ENCODE measurements at places on chromosomes 16 and 17. TPM values are rescaled to one million over a fixed set of nuclear protein-coding genes. Genes with fewer than 3 reads are reported as not detected.

LHX1 gene
- not detected for total RNA-seq

SUPT4H1 gene
- total RNA-seq: 76.9 TPM

GINS2 gene
- total RNA-seq: 60.7 TPM

MSLN gene
- not detected for total RNA-seq

CCL11 gene
- total RNA-seq: not detected

TBC1D3I gene
- 0.19 TPM for total RNA-seq

FUS gene
- total RNA-seq: 435 TPM

RHBDF2 gene
- 13.3 TPM for total RNA-seq

WNT3 gene
- total RNA-seq: not detected

DRC3 gene
- 0.40 TPM for total RNA-seq

JPH3 gene
- 0.14 TPM for total RNA-seq

MFAP4 gene
- not detected for total RNA-seq

ATAD5 gene
- total RNA-seq: 33.5 TPM

G6PC1 gene
- not detected for total RNA-seq

RFWD3 gene
- 114 TPM for total RNA-seq

SLC13A2 gene
- not detected for total RNA-seq

DNA sequence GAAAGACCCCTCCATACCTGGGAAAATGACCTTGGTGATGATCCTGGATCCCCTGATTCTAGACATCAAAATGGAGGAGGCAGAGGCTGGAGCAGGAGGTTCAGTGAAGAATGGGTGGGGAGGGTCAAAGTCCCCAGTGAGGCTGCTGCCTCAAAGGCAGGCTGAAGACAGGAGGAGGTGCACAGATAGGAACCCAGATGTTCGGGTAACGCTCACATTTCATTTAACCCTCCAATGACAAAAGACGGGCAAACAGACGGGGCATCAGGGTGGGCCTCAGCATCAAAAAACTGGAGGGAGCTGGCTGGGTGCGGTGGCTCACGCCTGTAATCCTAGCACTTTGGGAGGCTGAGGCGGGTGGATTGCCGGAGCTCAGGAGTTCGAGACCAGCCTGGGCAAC lies at the start of gene ANKRD40CL:
ANKRD40CL (minus strand) TSS at position 73 of the 400 bp plus-strand sequence. CDS start 605 bp downstream, outside the sequence.
- no peaks in the 10 kb centered on the region for H3K36me3 ChIP-seq
- H3K27ac ChIP-seq: no peak within 1 kb of the TSS
- no peak for DNase-seq
- peaks cover 10% of the 10 kb centered on the region for H3K4me1 ChIP-seq
- H3K4me3 ChIP-seq: no peak within 1 kb of the TSS

GRCh38 chr17:44414394-44415155 lies 25.1 kb upstream of the ITGA2B start:
- no peaks in the 10 kb centered on the region for H3K27me3 ChIP-seq
- no peak overlapping the region for H3K27ac ChIP-seq
- DNase-seq: no peak
- H3K4me1 ChIP-seq: peaks cover 11% of the 10 kb centered on the region
- H3K4me3 ChIP-seq: no peak overlapping the region

GRCh38 chr16:48201515-48202201 lies 42.4 kb upstream of the LONP2 start:
- H3K4me3 ChIP-seq: no peak overlapping the region
- H3K36me3 ChIP-seq: no peaks in the 10 kb centered on the region
- peaks cover 4% of the 10 kb centered on the region for H3K27me3 ChIP-seq
- no peak for DNase-seq
- H3K27ac ChIP-seq: no peak overlapping the region

GRCh38 chr16:78740269-78740668 lies 640.8 kb downstream of the WWOX start:
- peaks cover 1% of the 10 kb centered on the region for H3K36me3 ChIP-seq
- no peak overlapping the region for H3K27ac ChIP-seq
- H3K27me3 ChIP-seq: no peaks in the 10 kb centered on the region

- DNase-seq: no peak
- H3K4me1 ChIP-seq: peaks cover 20% of the 10 kb centered on the region
- no peak overlapping the region for H3K4me3 ChIP-seq
- no peak overlapping the region for H3K27ac ChIP-seq
- H3K27me3 ChIP-seq: no peaks in the 10 kb centered on the region
- peaks cover 6% of the 10 kb centered on the region for H3K36me3 ChIP-seq
These were observed 45.9 kb downstream of the SREBF1 start for GRCh38 chr17:17790637-17791464.

- H3K27me3 ChIP-seq: peaks cover 29% of the 10 kb centered on the region
- no peak for DNase-seq
- peaks cover 6% of the 10 kb centered on the region for H3K36me3 ChIP-seq
- peaks cover 14% of the 10 kb centered on the region for H3K4me1 ChIP-seq
- H3K4me3 ChIP-seq: no peak overlapping the region
These were observed 7.1 kb downstream of the SLC25A39 start for GRCh38 chr17:44317545-44317944.

- H3K36me3 ChIP-seq: no peaks in the 10 kb centered on the region
- peak overlapping the region; percentile 75 for H3K4me3 ChIP-seq
- peak; percentile 56 for DNase-seq
- peaks cover 35% of the 10 kb centered on the region for H3K4me1 ChIP-seq
- H3K27ac ChIP-seq: peak overlapping the region; percentile 88
- H3K27me3 ChIP-seq: no peaks in the 10 kb centered on the region
These were observed 2.9 kb upstream of the ZSCAN10 start for GRCh38 chr16:3101841-3102470.

- H3K27ac ChIP-seq: peak overlapping the region; percentile 7
- no peaks in the 10 kb centered on the region for H3K27me3 ChIP-seq
These were observed 22.2 kb downstream of the CLTC start for GRCh38 chr17:59641799-59642484.

DNA sequence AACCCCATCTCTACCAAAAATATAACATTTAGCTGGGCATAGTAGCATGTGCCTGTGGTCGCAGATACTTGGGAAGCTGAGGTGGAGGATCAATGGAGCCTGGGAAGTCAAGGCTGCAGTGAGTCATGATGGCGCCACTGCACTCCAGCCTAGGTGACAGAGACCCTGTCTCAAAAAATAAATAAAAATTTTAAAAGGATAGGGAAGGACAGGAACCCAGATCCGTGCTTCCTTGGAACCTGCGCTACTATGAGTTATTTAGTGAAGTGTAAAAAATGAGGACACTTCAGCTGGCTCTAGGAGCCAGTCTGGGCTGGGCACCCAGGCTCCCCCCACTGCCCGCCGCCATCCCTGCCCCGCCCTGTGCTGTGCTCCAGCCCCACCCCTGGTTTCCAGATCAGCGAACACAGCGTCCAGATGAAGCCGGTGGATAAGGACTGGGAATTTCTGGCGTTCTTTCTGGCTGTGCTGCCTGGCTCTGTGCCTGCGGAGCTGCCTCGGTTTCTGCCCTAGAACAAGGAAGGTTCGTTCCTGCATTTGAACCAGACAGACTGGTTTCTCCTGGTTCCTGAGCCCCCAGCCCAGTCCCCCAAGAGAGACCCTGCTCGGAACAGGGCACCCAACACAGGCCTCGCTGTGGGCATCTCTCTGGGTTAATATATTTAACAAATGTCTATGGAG lies 18.5 kb downstream of the PLLP start:
- H3K27ac ChIP-seq: peak overlapping the region; percentile 73
- no peak overlapping the region for H3K4me3 ChIP-seq
- DNase-seq: no peak

GRCh38 chr17:28812091-28812747 lies 30.4 kb downstream of the FAM222B start:
- H3K27ac ChIP-seq: peak overlapping the region; percentile 86
- H3K36me3 ChIP-seq: no peaks in the 10 kb centered on the region
- H3K4me1 ChIP-seq: peaks cover 50% of the 10 kb centered on the region
- no peaks in the 10 kb centered on the region for H3K27me3 ChIP-seq

DNA sequence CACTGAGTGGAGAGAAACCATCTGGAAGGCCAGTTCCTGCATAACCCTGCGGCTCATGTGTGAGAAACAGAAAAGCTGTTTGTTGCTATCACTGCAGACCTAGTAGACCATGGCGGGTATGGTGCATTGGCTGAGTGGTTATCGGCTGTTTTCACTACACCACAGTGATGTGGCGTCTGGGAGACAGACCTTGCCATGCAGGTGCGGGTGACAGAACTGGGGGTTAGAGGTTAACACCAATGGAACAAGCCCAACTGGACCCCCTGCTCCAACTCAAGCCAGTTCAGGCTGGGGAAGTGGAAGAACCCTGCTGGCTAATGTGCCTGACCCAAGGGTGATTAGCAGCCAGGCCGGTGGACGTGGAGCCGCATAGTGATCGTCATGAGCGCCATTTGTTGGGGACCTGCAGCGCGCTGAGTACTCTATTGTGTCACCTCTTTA lies 91.9 kb downstream of the IRF8 start:
- peak overlapping the region; percentile 96 for H3K27ac ChIP-seq
- no peaks in the 10 kb centered on the region for H3K36me3 ChIP-seq
- H3K27me3 ChIP-seq: no peaks in the 10 kb centered on the region
- H3K4me1 ChIP-seq: peaks cover 85% of the 10 kb centered on the region
- no peak for DNase-seq

GRCh38 chr17:17151962-17152361 lies 54.2 kb downstream of the PLD6 start:
- H3K27me3 ChIP-seq: no peaks in the 10 kb centered on the region
- DNase-seq: peak; percentile 31
- no peak overlapping the region for H3K27ac ChIP-seq
- H3K4me3 ChIP-seq: no peak overlapping the region

- peaks cover 15% of the 10 kb centered on the region for H3K4me1 ChIP-seq
- no peak overlapping the region for H3K27ac ChIP-seq
- H3K36me3 ChIP-seq: no peaks in the 10 kb centered on the region
- no peak overlapping the region for H3K4me3 ChIP-seq
These were observed 31.5 kb upstream of the TNRC6C start for GRCh38 chr17:77926981-77927380.

DNA sequence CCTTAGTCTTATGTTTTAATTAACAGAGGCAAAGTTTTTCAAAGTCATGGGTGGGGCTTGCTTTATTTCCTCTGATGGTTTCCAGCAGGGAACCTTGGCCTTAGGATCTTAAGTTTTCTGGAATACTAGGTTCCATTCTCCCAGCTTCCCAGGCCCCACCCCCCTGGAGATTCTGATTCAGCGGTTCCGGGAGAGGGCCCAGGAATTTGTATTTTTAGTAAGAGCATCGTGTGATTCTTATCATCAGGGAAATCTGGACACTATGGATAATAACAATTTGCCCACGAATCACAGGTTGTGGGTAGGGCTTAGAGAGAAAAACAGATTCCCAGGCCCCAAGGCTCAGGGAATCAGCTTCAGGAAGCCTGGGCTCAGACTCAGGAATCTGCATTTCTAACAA lies 263.6 kb downstream of the NTN1 start:
- H3K27me3 ChIP-seq: no peaks in the 10 kb centered on the region
- no peak overlapping the region for H3K4me3 ChIP-seq
- H3K36me3 ChIP-seq: no peaks in the 10 kb centered on the region
- H3K4me1 ChIP-seq: peaks cover 20% of the 10 kb centered on the region

- H3K36me3 ChIP-seq: no peaks in the 10 kb centered on the region
- H3K4me3 ChIP-seq: no peak overlapping the region
- H3K27me3 ChIP-seq: peaks cover 3% of the 10 kb centered on the region
- H3K4me1 ChIP-seq: peaks cover 11% of the 10 kb centered on the region
- H3K27ac ChIP-seq: no peak overlapping the region
These were observed 78.6 kb downstream of the MRM1 start for GRCh38 chr17:36679815-36680467.

DNA sequence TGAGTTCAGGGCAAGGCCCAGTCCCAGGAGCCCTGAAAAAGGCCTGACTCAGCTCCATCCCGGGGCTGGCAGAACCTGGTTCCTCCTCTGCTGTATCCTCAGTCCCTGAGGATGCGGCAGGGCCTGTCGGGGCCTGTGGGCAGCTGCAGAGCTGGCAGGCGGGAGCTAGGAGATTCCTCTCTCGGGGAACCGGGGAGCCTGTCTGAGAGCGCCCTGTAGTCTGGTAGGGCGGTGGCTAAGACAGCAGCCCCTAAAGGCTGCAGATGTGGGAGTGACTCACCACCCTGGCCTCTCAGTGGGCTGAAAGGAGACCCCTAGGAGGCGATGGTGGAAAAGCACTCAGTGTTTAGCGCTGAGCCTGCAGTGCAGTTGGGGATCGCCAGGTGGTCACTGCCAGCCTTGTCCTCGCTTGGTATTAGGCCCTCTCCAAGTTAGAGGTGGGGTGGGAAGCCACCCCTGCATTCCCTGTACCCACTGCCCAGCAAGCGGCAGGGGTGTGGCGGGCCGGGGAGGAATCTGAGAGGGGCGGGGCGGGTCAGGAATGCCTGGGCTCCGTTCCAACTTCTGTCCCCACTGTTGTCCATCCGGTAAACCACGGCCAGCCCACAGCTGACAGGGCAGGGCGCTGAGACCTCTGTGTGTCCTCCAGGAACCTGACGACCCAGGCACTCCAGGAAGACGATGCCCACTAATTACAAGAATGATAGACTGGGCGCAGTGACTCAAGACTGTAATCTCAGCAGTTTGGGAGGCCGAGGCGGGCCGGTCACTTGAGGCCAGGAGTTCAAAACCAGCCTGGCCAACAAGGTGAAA lies 29.5 kb upstream of the CDH1 start:
- no peak overlapping the region for H3K4me3 ChIP-seq
- peaks cover 16% of the 10 kb centered on the region for H3K27me3 ChIP-seq
- peaks cover 12% of the 10 kb centered on the region for H3K4me1 ChIP-seq
- no peak overlapping the region for H3K27ac ChIP-seq

- peak; percentile 69 for DNase-seq
- H3K27me3 ChIP-seq: peaks cover 14% of the 10 kb centered on the region
- H3K4me1 ChIP-seq: peaks cover 26% of the 10 kb centered on the region
- no peak overlapping the region for H3K27ac ChIP-seq
- H3K4me3 ChIP-seq: no peak overlapping the region
- no peaks in the 10 kb centered on the region for H3K36me3 ChIP-seq
These were observed 190.3 kb downstream of the CPPED1 start for GRCh38 chr16:12613131-12613991.

DNA sequence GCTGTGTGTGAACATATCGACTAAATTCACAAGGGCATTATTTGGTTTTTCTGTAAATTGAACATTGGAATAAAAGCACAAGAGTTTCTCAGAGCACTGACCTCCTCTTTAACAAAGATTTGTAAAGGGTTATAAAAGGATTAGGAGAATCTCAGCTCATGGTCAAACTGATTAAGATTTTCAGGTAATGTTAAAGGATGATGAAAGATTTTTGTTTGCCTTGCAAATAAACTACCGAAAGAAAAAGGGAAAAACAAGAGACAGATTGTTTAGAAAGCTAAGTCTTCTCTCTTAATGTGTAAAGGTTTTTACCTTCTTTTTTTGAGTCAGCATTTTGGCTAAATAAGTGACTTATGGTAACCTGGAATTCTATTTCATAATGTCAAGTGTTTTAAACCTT lies 47.6 kb upstream of the MED9 start:
- no peaks in the 10 kb centered on the region for H3K36me3 ChIP-seq
- no peaks in the 10 kb centered on the region for H3K4me1 ChIP-seq
- no peak for DNase-seq
- H3K27ac ChIP-seq: no peak overlapping the region
- no peak overlapping the region for H3K4me3 ChIP-seq
- H3K27me3 ChIP-seq: no peaks in the 10 kb centered on the region

GRCh38 chr16:11985250-11985649 lies 8.7 kb downstream of the SNX29 start:
- H3K27ac ChIP-seq: no peak overlapping the region
- peaks cover 5% of the 10 kb centered on the region for H3K4me1 ChIP-seq
- H3K36me3 ChIP-seq: no peaks in the 10 kb centered on the region
- H3K27me3 ChIP-seq: no peaks in the 10 kb centered on the region
- no peak for DNase-seq

GRCh38 chr16:30761427-30761927 lies 385 bp downstream of the CFAP119 start:
- H3K4me1 ChIP-seq: peaks cover 25% of the 10 kb centered on the region
- H3K27ac ChIP-seq: no peak overlapping the region
- H3K27me3 ChIP-seq: no peaks in the 10 kb centered on the region

GRCh38 chr16:1300664-1301476 lies 8.6 kb upstream of the UBE2I start:
- H3K4me3 ChIP-seq: no peak overlapping the region
- peaks cover 11% of the 10 kb centered on the region for H3K27me3 ChIP-seq
- peak; percentile 80 for DNase-seq
- H3K4me1 ChIP-seq: peaks cover 18% of the 10 kb centered on the region
- no peak overlapping the region for H3K27ac ChIP-seq

GRCh38 chr17:73231395-73231794 lies 30.3 kb downstream of the CPSF4L start:
- peak; percentile 7 for DNase-seq
- peak overlapping the region; percentile 74 for H3K27ac ChIP-seq
- peaks cover 32% of the 10 kb centered on the region for H3K36me3 ChIP-seq
